Camera-type eye (tissue), 1 donor: ENCODE measurements at places on chromosomes 1 and 21. TPM values are rescaled to one million over a fixed set of nuclear protein-coding genes. Genes with fewer than 3 reads are reported as not detected.

C1orf74 gene
- 2.6 TPM for total RNA-seq

HLX gene
- total RNA-seq, result 6.2 TPM

PGLYRP4 gene
- total RNA-seq, result 0.27 TPM

HECTD3 gene
- 28.5 TPM for total RNA-seq

CYP2J2 gene
- 2.7 TPM for total RNA-seq

CTH gene
- 7.2 TPM for total RNA-seq

PDIK1L gene
- total RNA-seq, result 32.9 TPM

LRRN2 gene
- total RNA-seq, result 20.6 TPM

TM2D1 gene
- 77.7 TPM for total RNA-seq

CCDC24 gene
- total RNA-seq, result 4.3 TPM

LGR6 gene
- 3.6 TPM for total RNA-seq

TRPM2 gene
- total RNA-seq, result 3.0 TPM

IPP gene
- 23.9 TPM for total RNA-seq
